RPMI7951 (cell line): ENCODE measurements at places on chromosomes 5 and 9. TPM values are rescaled to one million over a fixed set of nuclear protein-coding genes. Genes with fewer than 3 reads are reported as not detected.

The SPINK7 gene
- total RNA-seq = not detected in 2 replicates

The WDR38 gene
- 0.12 and 0.20 TPM in 2 replicates for total RNA-seq

The SCGB3A2 gene
- not detected in 2 replicates for total RNA-seq

The STK32A gene
- total RNA-seq = 0.84 and 1.8 TPM in 2 replicates

The ADAMTS12 gene
- 30.0 and 31.7 TPM in 2 replicates for total RNA-seq

The LHX3 gene
- total RNA-seq = not detected in 2 replicates

The SLC6A18 gene
- not detected in 2 replicates for total RNA-seq

The FNBP1 gene
- 12.7 and 20.1 TPM in 2 replicates for total RNA-seq

The FAM151B gene
- 2.7 and 4.6 TPM in 2 replicates for total RNA-seq

The GTF2H2C gene
- 31.1 and 32.7 TPM in 2 replicates for total RNA-seq

The ANKRD34B gene
- not detected in 2 replicates for total RNA-seq

The TMOD1 gene
- total RNA-seq = 0.98 and 1.3 TPM in 2 replicates

The PRUNE2 gene
- 0.10 and 0.12 TPM in 2 replicates for total RNA-seq

The RETREG1 gene
- 2.8 TPM in 2 replicates for total RNA-seq

The EPB41L4A gene
- total RNA-seq = under 0.01 and 0.12 TPM in 2 replicates

The PCDHB14 gene
- 0.72 and 0.88 TPM in 2 replicates for total RNA-seq

The KIF27 gene
- 0.10 TPM in 1 of 2 replicates, not detected in the other for total RNA-seq

The GPRIN1 gene
- 4.9 and 6.2 TPM in 2 replicates for total RNA-seq

The CHSY3 gene
- 0.48 and 0.49 TPM in 2 replicates for total RNA-seq

The GPX3 gene
- total RNA-seq = 3.1 and 4.4 TPM in 2 replicates

The PRRC1 gene
- 44.6 and 52.3 TPM in 2 replicates for total RNA-seq

The ZNF462 gene
- 10.0 and 14.2 TPM in 2 replicates for total RNA-seq

The SNCB gene
- total RNA-seq = 1.3 TPM in 1 of 2 replicates, not detected in the other

The PURA gene
- total RNA-seq = 9.0 and 10.0 TPM in 2 replicates

The PCDHA1 gene
- total RNA-seq = under 0.01 TPM in 1 of 2 replicates, not detected in the other

The MAT2B gene
- 59.1 and 68.0 TPM in 2 replicates for total RNA-seq

The CCDC180 gene
- total RNA-seq = 0.29 and 0.72 TPM in 2 replicates

The SLC31A1 gene
- total RNA-seq = 14.9 and 16.9 TPM in 2 replicates

The SPARC gene
- total RNA-seq = 2,339 and 3,437 TPM in 2 replicates

The CDC25C gene
- 24.4 and 28.3 TPM in 2 replicates for total RNA-seq

The ADAMTS19 gene
- total RNA-seq = not detected in 2 replicates

The NR2F1-AS1 gene
- 20.9 and 29.2 TPM in 2 replicates for total RNA-seq

The MYO10 gene
- 16.5 and 17.2 TPM in 2 replicates for total RNA-seq

The TRMT10B gene
- 1.7 and 2.0 TPM in 2 replicates for total RNA-seq

The CNTNAP3 gene
- 0.12 and 0.39 TPM in 2 replicates for total RNA-seq

The EDIL3 gene
- 45.8 and 58.4 TPM in 2 replicates for total RNA-seq

The PCDHB10 gene
- 0.60 and 0.78 TPM in 2 replicates for total RNA-seq

The LRRC19 gene
- total RNA-seq = not detected in 2 replicates

The FOXD4L6 gene
- not detected in 2 replicates for total RNA-seq

The MYOT gene
- not detected in 2 replicates for total RNA-seq

The LEAP2 gene
- 0.29 and 0.84 TPM in 2 replicates for total RNA-seq

The NTRK2 gene
- total RNA-seq = under 0.01 and 0.20 TPM in 2 replicates

The ARSI gene
- 0.10 TPM in 1 of 2 replicates, not detected in the other for total RNA-seq

The SPAG8 gene
- 1.7 and 1.8 TPM in 2 replicates for total RNA-seq
